Prostate gland (tissue), 2 donors: ENCODE measurements at places on chromosomes 1 and 21.

- DNase-seq = no peak
These were observed 80.5 kb upstream of the WARS2 start for GRCh38 chr1:119220991-119221390.

DNA sequence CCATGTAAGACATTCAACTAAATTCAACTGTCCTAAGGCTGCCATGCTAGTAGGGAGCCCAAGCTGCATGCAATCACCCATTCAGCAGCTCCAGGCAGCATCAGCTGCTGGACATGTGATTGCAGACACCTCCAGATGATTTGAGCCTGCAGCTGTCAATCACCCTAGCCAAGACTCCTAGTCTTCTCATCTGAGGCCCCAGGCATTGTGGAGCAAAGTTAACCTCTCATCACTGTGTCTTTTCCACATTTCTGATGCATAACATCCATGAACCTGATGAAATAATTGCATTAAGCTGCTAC, 5.6 kb upstream of the CDC42BPA start:
- DNase-seq = no peak

DNA sequence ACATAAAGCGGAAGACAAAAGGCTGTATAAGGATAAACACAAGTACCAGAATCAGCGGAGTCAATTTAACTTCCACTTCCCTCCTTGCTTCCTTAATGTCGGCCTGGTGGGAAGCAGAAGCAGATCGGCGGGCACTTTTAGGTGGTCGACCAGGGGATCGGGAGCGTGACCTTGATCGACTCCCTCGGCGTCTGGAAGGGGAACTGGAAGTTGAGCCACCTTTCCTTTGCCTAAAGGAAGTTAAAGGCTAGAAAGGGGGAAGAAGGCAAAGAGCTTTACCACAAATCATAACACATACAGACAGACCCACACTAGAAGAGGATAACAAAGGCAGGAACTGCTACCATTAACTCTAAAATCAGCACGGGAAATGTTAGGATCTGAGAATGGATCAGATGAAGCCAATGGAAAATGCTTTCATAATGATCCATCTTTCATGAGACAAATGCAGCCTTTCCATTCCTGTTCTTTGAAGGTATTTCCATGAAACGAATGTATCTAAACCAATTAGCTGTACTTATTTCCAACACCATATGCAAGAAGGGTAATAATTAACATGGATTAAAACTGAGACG, 5.7 kb downstream of the LBR start:
- no peak for DNase-seq

DNA sequence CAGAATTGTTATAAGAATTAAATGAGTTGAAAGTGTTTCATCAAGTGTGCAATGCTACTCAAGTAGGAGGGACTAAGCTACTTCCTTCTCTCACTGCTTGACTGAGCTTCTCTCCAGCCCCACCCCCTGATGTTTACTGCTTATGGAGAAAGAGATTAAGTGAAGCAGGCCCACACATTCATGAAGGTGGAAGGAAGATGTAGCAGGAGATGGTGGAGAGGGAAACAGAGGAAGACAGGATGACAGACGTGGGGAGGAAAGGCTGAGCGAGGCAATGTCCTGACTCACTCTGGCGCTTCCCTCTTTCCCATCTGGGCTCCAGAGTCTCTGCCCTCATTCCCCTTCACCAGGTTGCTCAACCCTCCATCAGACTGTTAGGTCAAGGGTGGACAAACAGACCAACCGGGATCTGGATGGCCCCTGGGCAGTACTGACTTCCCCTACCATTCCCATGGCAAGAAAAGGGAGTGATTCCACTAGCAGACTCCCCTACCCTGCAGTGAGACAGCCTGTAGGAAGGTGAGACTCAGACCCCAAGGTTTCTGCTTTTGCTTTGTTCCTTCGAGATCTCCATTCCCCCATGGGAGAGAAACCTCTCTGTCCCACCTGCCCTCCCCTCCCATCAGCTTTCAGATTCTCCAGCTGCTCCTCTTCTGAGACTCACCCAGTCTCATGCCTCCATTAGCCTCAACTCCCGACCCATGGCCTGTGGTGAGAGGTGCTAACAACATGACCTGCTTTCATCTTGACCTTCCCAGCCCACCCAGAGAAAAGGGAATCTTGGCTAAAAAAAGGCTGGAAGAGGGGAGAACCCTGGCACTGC, 3.1 kb upstream of the ARHGEF2 start:
- no peak for DNase-seq

DNA sequence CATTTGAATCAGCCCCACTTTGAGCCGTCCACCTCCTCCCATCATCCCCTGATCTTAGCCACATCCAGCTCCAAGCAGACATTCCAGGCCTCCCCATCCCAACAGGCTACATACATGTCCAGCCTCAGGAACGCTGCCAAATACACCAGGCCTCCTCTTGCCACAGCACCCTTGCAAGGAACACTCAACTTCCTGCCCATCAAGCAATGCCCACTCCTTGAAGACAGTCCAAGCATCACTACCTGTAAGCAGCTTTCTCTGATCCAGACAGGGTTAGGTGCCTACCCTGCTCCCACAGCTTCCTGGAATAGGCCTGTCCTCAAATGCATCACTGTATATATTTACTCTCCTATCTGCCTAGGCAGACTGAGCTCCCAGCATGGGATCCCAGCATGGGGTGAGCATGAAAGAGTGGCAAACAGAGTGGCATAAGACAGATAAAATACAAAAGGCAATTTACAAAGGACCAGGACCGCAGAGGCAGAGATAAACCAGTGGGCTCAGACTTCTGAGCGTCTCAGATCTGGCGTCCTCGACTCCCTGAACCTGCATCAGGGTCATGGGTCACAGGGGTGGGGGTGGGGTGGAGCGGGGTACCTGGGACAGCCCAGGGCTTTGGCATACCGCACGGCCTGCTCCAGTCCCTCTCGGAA, 816 bp downstream of the HYI start:
- peak; percentile 39 for DNase-seq

GRCh38 chr21:43985690-43986251, 26.3 kb upstream of the TRAPPC10 start:
- no peak for DNase-seq

DNA sequence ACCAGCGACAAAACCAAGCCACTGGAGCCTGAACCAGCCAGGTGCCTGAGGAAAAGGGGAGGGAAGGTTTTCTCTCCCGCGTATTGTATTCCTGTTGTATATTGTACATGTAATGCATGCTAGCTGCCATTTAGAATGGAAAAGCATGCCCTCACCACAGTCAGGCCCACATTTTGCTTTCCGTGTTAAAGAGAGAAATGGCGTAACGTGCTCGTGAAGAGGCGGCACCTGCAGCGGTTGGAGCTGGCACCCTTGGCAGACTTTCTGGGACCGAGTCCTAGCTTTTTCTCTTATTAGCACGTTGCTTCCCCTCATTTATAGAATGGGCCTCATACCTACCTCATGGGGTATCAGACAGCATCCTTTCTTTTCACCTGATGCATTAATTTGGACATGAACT, 135.3 kb upstream of the IRF2BP2 start:
- DNase-seq = no peak

DNA sequence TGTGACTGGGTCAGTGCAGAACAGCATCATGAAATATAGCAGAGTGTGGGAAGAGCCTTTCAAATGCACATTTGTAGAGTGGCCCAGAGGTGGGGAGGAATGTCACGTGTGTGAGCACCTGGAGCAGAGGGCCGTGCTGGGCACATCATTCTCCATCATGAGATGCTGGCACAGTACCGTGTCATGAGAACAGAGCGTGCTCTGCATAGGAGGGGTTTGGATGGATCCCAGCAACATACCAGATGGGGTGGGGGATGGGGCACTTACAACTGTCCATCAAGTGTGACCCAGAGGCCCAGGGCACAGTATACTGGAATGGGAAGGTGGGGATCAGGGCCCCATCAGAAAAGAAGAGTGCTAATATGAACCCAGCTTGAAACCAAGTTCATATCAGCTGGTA, 182.0 kb downstream of the LMX1A start:
- DNase-seq = peak; percentile 11
